ENCODE measurements at places on chromosomes 2 and 18.

DNA sequence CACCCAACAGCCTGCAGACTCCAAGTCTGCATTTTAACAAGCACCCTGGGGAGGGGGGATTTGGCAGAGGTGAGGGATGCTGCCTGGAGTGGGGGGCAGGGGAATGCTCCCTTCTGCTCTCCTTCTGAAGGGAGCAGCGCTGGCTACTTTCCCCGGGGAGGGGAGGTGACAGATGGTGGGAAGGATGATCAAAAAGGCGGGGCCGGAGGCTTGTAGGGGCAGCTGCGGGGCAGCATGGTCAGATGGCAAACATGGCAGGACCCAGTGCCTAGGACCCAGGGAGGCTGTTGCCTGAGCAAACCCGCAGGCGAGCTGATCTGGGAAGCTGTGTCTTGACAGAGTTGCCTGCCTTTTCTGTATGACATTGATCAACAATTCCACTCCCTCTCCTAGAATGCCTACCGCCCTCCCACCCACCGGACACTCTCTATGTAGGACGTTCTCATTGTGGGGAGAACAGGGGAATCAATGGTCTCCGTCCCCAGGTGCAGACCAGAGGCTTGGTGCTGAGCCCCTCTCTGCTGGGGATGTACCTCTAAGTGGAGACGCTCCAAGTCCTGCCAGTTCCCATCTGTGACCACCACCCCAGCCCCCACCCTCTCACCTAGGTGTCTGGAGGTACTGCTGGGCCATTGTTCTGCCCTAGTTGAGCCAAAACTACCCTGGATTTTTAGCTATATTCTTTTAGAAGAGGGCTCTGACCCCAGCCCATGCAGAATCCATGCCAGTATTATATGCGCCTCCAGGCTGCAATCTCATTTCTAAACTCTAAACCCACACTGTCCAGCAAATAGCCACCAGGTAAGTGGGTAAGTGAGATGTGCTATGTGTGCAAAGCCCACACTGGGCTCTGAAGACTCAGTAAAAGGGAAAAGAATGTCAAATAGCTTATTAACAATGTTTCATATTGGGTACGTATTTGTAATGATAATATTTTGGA, 89.7 kb upstream of the SEC11C start:
- DNase-seq = peak; percentile 98

- no peak for DNase-seq
Measured at GRCh38 chr2:79191081-79191480, 31.5 kb upstream of the REG3A start.

- no peak for DNase-seq
Measured at GRCh38 chr18:28115149-28115550, 61.8 kb downstream of the CDH2 start.

DNA sequence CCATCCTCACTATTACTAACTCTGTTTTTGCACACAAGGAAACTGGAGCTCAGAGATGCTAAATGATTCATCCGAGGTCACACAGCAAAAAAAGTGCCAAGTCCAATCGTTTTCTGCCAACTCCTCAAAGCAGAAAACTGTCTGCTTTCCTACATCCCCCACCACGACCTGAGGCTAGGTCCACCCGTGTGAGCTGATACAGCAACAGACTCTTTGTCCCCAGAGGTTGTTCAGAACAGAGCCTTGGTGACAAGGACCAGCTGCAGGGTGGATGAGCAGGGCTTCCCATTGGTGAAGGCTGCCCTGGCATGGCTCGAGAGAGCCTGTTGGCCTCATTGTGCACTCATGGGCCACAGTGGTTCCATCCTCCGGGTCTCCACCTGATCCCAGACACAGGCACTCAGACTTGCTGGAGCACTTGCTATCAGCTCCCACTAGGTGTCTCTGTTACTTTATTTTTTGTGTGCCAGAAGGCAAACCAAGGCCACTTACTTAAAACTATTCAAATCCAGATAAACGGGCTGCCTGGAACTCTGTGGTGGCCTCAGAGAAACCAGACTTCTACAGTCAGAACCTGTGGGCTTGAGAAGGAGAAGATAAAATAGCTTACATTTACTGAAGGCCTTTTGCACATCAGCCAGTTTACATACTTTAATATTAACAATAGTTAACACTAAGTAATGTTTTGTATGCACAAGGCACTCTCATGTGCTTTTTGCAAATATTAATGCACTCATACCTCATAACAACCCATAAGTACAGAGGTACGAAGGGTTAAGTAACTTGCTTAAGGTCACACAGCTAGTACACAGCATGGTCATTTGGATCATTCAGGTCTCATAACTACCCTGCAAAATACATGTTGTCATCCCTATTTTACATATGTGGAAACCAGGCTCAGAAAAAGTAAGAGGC, 62.9 kb upstream of the CTIF start:
- peak; percentile 76 for DNase-seq

- DNase-seq = no peak
Measured at GRCh38 chr18:6781796-6782195, 52.3 kb downstream of the ARHGAP28 start.

DNA sequence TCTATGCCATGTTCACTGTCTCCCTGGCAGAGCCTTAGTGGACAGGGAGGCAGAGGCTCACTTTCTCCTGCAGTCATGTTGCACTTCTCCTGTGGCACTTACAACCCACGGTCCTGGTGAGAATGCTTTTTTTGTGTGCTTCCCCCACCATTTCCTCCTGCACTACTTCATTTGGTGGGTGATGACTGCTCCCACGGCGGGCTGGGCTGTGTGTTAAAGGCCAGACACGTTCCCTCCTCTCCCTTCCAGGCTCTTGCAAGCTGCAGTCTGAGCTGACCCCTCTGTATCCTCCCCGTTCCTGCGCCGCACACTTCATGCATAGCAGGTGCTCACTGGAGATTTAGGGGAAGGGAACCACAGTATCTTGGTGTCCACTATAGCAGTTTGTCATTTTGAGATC, 170.5 kb downstream of the CELF4 start:
- no peak for DNase-seq

DNA sequence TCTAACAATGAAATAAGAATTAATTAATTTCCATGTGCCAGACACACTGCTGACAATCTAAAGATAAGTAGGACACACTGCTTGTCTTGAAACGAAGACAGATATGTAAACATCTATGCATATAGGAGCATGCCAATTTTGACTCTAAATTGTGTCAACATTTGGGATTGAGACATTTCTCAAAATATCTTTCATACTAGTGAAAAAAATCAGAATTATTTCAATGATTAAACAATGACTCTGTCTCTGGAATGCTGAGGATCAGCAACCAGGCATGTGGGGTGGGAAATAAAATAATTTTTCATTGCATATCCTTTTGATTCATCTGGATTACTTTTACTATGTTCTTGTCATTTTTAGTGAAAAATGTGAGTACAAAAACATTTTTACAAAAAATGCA, 262.6 kb upstream of the SYT4 start:
- DNase-seq = no peak

DNA sequence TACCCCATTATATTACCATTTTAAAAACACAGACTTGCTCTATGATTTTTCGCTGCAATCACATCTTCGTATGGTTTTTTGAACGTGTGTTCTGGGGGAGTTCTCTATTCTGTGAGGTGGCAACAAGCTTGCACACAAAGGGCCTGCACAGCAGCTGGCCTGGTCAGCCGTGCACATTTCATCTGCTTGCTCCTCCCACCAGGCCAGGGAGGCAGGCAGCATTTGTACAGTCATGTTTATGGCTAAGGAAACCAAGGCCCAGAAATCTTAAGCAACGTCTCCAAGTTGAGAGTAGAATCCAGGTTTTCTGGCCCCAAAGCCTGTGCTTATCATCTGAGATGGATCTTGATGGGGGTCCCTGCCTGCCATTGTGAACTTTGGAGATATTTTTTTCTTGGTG, 106.4 kb upstream of the SMIM21 start:
- no peak for DNase-seq

DNA sequence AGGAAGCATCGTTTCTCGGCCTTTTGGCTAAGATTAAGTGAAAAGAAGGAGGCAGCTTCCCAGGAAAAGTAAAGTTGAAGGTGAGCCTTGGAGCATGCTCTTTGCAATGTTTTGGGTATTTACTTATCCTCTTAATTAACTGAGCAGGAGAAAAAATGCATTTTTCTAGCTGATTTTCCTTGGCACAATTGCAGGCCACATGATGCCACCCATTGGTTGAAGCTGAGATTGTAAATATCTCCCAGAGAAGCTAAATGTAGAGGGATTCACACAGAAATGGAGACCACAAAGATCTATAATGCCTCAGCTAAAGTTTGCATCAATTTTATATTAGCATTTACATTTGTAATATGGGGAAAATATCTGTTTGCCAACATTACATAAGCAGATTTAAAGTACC, 294.1 kb downstream of the KCNS3 start:
- no peak for DNase-seq

- DNase-seq = no peak
Measured at GRCh38 chr2:109679626-109680025, 65.5 kb downstream of the SOWAHC start.

DNA sequence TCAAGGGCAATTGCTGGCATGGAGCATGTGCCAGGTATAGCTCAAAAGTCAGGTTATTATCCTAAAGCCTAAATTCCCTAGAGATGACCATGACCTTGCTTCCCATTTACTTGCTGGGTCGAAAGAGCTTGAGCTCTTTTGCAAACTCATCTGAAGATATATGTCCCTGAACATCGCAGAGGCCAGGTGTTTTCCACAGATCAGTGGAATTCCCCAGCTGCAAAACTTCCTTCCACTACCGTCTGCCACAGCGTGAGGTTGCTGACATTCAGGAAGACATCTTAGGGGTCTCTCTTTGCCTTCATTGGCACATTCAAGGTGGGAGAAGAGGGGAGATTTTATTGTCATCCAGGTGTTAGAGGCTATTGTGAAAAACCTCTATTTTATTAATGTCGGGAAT, 171.0 kb downstream of the MIB1 start:
- DNase-seq = no peak

- DNase-seq = no peak
Measured at GRCh38 chr2:106892048-106892447, 6.1 kb upstream of the ST6GAL2 start.

GRCh38 chr2:74385396-74385795, 5.3 kb upstream of the DCTN1 start:
- no peak for DNase-seq

- DNase-seq = no peak
Measured at GRCh38 chr2:80323610-80324009, 19.1 kb upstream of the LRRTM1 start.

- DNase-seq = peak; percentile 20
Measured at GRCh38 chr18:59696311-59697235, 650 bp downstream of the CCBE1 start.

- DNase-seq = no peak
Measured at GRCh38 chr2:105595536-105595935, 149.2 kb upstream of the NCK2 start.

DNA sequence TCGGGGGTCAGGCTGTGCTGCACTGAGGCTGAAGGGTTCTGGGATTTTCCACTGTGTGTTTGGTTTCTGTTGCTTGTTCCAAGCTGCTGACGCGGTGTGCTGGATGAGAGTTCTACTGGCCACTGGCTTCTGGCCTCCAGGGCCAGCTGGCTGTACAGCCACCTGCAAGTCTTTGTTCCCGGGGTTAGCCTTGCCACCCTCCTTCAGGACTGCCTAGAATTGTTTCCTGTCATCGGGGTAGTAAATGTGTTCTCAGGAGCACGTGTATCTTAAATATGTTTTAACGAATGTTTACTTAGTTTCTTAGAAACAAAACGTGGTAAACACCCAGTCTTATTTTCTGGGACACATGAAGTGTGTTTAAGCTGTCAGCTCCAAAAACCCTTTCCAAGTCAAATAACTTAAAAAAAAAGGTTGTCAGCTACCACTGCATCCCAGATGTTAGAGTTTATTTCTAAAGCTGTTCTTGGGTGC, 231.2 kb downstream of the AGAP1 start:
- no peak for DNase-seq

DNA sequence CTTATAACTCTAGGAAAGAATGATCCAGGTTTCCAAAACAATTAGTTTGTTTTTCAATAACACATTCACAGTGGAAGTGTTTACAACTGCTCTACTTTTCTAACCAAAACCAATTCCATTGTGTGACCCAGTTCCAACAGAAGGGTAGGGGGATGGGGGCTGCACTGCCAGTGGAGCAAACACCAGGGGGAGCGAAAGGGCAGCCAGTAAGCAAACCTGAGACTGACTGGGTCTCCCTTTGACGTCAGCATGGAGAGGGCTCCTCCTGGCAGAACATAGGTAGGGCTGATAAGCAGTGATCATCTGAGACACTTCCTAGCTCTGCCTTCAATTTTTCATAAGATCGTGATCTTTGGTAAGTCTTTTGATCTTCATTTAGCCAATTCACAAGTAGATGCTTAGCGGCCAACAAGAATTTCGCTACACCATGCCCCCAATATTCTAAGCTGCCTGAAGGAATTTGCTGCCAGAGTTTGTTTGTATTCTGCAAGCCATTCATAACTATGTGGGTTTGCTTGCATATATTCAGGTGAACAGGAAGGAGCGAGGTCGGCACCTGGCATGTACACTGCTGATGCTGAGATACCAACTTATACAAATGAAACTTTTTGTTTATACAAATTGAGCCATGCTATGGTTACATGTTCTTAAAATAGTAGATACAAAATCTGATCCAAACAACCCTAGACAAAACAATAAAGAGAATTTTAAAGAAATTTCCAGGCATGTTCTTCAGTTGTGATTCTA, 45.9 kb downstream of the ST6GAL2 start:
- DNase-seq = peak; percentile 34

- peak; percentile 30 for DNase-seq
Measured at GRCh38 chr2:74530239-74531187, 780 bp downstream of the HTRA2 start.

GRCh38 chr2:46299365-46300263, 2.4 kb downstream of the EPAS1 start:
- DNase-seq = peak; percentile 46

DNA sequence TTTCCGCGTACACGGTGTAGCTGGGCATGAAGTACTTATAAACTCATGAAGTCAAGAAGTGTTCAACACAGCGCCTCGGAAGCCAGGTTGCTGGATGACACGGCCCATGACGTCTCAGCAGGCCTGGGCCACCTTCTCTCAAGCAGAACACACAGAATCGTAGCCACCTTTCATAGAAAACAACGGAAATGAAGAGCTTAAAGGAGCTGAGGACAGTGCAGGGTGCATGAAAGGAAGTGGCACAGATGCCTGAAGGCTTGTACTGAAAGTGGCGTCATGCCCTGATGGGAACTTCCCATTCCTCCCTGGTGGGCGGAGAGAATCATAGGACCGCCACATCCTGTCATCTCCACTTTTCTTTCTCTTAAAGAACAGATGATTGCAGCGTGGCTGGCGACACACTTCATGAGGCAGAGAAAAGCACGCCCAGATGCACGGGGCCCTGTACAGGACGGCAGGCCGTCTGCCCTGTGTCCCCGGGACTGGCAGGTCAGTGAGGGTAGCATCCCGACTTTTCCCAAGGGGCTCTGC, 31.1 kb downstream of the HDAC4 start:
- no peak for DNase-seq

- no peak for DNase-seq
Measured at GRCh38 chr2:113088213-113088992, 20.6 kb downstream of the IL1F10 start.

DNA sequence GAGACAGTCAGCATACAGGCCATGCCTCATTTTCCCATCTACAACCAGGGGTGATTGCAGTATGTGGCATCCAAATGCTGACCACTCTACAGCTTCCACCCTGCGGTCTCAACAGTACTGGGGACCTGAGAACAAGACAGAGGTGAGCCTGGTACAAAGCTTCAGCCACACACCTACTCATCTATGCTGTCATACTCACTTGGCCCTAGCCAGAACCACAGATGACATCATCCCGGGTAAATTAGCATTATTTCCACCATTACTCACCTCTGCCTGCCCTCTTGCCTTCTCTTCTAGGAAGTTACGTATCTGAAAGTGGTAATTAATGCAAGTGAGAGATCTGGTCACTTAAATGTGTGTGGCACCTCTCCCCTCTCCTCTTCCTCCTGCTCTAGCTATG, 208.2 kb upstream of the ARL4C start:
- no peak for DNase-seq

- DNase-seq = no peak
Measured at GRCh38 chr18:36183033-36183432, 4.3 kb upstream of the MOCOS start.
